Transverse colon (tissue), 4 donors: ENCODE measurements at places on chromosomes 1 and 21. TPM values are rescaled to one million over a fixed set of nuclear protein-coding genes. Genes with fewer than 3 reads are reported as not detected.

Gene GBP4
- not detected for total RNA-seq

- H3K4me1 ChIP-seq, result no peaks in the 10 kb centered on the region
- no peaks in the 10 kb centered on the region for H3K36me3 ChIP-seq
- no peaks in the 10 kb centered on the region for H3K27me3 ChIP-seq
Measured at GRCh38 chr1:22704440-22705067, 6.1 kb upstream of the EPHB2 start.

Gene LCE1E
- not detected for total RNA-seq

- H3K36me3 ChIP-seq, result no peaks in the 10 kb centered on the region
- no peak overlapping the region for H3K27ac ChIP-seq
- no peak for DNase-seq
- H3K4me1 ChIP-seq, result peaks cover 38% of the 10 kb centered on the region
Measured at GRCh38 chr1:84969489-84970250, 27.2 kb downstream of the MCOLN2 start.

Gene ETNK2
- total RNA-seq, result 1.9 TPM

- no peaks in the 10 kb centered on the region for H3K4me1 ChIP-seq
- no peaks in the 10 kb centered on the region for H3K27me3 ChIP-seq
- DNase-seq, result no peak
- H3K4me3 ChIP-seq, result no peak overlapping the region
- no peak overlapping the region for H3K27ac ChIP-seq
- no peaks in the 10 kb centered on the region for H3K36me3 ChIP-seq
Measured at GRCh38 chr1:69791311-69791710, 223.6 kb downstream of the LRRC7 start.

DNA sequence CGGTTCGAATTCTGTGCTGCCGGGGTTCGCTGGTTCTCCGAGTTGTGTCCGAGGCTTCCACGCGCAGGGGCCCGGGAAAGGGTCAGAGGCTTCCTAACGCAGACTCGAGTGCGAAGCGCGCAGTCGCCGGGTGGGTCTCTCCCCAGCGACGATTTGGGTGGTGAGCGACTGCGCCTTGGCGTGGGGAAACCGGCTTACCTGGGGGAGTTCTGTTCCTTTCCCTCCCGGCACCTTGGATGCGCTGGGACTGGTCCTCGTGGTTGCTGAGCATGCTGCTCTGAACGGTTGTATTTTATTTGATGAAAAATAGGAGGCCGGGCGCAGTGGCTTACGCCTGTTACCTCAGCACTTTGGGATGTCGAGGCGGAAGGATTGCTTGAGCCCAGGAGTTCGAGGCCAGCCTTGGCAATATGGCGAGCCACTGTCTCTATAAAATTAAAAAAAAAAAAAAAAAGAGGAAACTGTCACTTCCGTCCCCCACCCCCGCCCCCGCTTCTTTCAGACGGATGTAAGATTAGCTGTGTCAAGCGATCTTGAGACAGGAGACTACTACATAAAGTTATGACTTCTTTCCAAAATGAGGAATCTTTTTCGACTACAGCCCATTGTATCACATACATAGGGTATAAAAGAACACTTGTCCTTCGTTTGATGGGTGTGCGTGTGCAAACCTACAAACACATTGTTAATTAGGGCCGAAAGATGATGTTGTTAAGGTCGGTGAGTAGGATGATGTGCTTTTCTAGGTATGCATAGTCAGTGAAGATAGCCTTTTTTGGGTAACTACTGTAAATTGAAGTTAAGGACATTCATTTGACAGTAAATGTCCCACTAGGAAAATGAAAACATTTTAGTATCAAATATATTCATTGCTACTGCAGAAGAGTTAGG lies at the start of gene CCDC18:
CCDC18 (plus strand) TSS at position 2 of the 891 bp plus-strand sequence. CDS start 2,638 bp downstream, outside the sequence.
- no peaks in the 10 kb centered on the region for H3K36me3 ChIP-seq
- H3K27me3 ChIP-seq, result no peaks in the 10 kb centered on the region
- H3K4me3 ChIP-seq, result peak within 1 kb of the TSS; percentile 78
- peak within 1 kb of the TSS; percentile 100 for H3K27ac ChIP-seq

Gene PGBD5
- 0.79 TPM for total RNA-seq

- peaks cover 40% of the 10 kb centered on the region for H3K4me1 ChIP-seq
- no peaks in the 10 kb centered on the region for H3K27me3 ChIP-seq
- H3K36me3 ChIP-seq, result no peaks in the 10 kb centered on the region
- no peak overlapping the region for H3K4me3 ChIP-seq
- no peak for DNase-seq
Measured at GRCh38 chr1:1784933-1785332, 6.7 kb upstream of the NADK start.
